ENCODE measurements at places on chromosomes 16 and 17.

DNA sequence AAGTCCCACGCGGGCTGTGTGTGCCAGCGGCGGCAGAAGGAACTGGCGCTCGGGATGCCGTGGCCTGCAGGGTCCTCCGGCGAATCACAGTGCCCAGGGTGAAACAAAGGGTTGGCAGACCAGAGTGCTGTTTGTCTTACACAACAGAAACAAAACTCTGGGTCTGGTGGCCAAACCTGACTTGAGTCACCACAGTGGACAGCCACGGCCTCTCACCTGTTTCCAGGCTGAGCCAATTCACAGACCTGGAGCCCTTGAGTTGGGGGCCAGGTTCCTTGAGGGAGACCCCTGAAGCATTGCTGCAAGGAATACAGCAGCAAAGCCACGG, 2.1 kb upstream of the CHMP6 start:
- no peak for DNase-seq

GRCh38 chr16:46903255-46903905, 19.2 kb downstream of the GPT2 start:
- no peak for DNase-seq

DNA sequence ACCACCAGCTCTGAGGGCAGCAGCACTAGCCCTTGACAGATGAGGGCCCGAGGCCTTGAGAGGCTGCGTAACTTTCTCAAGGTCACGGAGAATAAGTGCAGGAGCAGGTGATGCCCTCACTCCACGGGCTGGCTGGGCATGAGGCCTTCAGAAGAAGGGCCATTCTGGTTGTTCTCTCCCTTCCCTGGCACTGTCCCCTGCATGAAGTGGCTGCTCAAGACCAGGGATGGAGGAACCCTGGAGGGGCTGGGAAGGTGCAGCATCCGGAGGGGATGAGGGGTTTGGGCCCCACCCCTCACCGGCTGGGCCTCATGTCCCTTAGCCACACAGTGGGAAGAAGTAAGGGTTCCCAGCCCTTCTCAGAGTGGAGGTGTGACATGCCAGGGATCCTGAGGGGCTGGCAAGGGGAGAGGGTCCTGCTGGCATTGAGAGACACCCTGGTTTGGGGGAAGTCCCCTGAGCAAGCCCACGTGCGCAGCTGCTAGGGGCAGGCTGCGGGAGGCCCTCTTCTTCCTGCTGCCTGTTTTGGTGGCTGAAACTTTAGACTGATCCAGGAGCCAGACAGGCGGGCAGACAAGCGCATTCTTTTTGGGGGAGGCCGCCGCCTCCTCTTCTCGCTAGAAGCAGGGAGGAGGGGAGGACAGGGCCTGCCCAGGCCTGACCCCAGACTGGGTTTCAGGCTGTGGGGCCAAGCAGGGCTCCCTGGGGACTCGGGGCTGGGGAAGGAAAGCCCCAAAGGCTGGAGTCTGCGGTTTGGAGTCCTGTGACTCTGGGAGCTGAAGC, 74.0 kb downstream of the N4BP1 start:
- no peak for DNase-seq

- no peak for DNase-seq
Measured at GRCh38 chr16:8908810-8909468, 26.8 kb downstream of the LITAFD start.
